ENCODE measurements at places on chromosomes 1 and 21.

DNA sequence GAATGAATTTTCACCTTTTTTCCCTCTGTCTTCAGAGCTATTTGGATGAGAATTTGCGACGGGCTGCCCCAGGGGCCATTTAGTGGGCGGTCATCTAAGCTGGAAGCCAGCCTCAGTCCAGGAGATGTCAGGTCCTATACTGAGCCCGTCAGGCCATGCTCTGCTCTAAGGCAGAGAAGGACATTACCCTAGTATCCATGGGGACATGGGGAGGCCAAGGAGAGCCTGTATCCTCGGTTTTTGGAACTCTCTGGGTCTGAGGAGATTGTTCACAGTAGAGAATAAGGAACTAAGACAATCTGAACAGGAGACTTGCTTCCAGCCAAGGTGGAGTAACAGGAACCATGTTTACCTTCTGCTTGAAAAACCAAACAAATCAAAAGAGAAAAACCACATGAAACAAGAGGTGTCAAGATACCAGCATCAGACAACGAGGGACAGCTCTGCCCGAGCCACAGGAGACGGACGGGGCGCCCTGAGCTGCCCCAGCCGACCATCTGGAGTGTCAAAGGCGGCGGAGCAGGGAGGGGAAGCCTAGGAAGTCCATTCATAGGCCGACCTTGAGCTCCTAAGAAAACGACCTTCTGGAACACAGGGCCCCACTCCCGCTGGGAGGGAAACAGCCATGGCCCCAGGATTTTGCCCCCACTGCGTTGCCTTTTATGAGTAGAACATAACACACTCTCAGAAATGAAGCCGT is 20.0 kb upstream of the ADARB1 start:
- peak; percentile 4 for DNase-seq

DNA sequence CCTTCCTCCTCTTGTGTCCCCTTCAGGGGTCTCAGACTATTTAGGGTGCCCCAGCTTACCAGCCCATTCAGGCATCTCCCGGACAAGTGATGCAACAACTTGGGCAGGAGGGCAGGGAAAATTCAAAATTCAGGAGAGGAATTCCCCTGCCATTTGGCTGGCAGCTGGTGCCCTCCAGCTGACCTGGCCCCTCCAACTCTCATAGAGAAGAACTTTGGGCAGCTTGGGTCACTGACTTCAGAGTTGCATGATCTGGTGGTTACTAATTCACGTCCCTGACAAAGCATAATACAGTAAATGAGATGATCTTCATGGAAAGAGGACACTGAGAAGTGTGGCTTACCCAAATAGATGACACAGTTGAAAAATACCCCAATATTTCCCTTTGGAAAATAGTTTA is at the start of gene FCAMR:
TSS of gene FCAMR (minus strand) at position 15 of the 400 bp plus-strand sequence. CDS start 335 bp downstream, outside the sequence.
- DNase-seq: no peak

- no peak for DNase-seq
Measured at GRCh38 chr1:50970931-50971582, 1.0 kb downstream of the CDKN2C start.

GRCh38 chr1:166573199-166573598 is 266.1 kb upstream of the POGK start:
- no peak for DNase-seq

DNA sequence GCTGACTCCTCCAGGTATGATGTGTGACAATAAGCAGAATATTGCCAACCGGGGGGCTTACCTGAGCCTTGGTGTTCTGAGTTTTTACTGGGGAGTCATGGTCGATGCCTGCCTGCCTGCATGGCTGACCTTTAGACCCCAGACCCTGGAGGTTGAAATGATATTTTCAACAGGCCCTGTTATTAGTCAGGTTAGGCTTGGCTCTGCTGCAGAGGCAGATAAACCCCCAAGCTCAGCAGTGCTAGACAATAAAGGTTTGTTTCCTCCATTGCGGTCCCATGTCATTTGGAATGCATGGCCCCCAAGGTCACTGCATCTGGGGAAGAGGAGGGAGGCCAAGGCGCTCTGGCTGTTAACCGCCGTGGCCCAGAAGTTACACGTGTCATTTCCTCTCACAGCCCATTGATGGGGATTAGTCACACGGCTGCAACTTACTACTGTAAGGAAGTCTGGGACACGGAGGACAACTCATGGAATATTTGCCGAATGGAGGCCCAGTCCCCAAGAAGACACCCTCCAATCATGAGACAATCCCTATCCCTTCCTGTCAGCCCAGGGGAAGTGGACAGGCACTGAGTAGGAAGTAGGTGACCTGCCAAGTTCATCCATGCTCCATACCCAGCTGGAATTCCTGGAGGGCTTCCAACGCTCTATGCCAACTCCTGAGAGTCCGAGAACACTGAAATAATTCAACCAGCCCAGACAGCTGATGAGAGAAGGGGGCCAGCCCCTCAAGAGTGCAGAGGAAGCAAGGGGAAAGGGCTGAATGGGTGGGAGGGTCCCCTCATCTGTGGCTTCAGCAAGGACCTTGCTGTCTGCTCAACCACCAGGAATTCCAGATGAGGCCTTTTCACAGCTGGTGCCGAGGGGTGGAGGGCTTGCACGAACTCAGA is 97.3 kb downstream of the TAS1R2 start:
- DNase-seq: no peak

GRCh38 chr1:153443486-153443885 is 17.0 kb downstream of the S100A7 start:
- DNase-seq: no peak

- no peak for DNase-seq
Measured at GRCh38 chr1:213277036-213277435, 226.0 kb downstream of the RPS6KC1 start.

DNA sequence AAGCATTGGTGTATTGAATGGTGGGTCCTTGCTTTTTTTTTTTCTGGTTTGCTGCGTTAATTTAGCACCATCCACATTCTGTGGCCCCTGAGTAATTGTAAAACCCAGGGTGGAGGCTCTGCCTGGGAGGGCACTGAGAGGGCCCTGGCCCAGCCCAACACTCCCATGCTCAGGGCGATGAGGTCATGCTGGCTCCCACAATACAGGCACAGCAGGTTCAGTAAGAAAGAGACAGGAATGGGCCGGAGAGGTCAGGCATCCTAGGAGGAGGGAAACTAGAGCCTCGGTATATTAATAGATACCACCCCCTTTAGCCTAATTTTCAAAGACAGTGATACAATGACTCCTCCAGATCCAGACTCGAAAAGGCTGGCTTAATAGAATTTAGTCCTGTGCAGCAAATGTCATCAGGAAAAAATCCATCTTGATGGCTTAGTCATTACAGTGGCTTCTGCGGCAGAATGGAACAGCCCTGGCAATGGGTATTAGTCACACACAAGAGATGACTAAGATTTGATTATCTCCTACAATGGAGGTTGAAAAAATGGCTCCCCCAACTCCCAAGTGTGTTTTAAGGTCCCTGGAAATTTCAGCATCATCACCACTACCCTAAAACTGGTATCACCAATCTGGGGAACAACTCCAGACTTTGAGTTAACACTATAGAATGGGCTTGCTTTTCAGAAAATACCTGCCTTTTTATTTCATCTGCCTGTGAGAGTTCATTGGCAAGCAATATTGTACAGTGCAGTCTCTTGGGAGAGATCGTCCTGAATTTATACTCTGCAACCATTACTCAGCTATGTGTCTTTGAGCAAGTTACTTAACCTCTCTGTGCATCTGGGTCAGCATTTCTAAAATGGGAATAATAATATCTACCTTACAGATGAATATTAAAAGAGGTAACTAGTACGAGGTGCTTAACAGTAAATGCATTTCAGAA is 43.9 kb upstream of the LYST start:
- peak; percentile 77 for DNase-seq

DNA sequence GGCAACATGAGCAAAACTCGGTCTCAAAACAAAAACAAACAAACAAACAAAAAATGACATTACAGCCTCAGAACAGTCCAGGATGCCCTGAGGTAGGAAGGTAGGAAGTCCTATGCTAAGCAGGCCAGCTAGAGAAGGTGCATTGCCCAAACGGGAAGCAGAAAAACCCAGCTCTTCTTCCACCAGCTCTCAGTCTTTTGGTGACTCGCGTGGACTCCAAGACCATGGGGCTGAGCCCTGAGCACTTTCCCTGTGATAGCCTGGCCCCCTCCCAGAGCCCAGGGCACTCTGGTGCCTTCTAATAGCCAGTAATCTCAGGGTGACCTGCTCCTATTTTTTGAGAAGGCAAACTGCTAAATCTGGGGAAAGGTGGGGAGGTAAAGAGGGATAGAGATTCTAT is 16.1 kb downstream of the PHLDA3 start:
- DNase-seq: no peak

DNA sequence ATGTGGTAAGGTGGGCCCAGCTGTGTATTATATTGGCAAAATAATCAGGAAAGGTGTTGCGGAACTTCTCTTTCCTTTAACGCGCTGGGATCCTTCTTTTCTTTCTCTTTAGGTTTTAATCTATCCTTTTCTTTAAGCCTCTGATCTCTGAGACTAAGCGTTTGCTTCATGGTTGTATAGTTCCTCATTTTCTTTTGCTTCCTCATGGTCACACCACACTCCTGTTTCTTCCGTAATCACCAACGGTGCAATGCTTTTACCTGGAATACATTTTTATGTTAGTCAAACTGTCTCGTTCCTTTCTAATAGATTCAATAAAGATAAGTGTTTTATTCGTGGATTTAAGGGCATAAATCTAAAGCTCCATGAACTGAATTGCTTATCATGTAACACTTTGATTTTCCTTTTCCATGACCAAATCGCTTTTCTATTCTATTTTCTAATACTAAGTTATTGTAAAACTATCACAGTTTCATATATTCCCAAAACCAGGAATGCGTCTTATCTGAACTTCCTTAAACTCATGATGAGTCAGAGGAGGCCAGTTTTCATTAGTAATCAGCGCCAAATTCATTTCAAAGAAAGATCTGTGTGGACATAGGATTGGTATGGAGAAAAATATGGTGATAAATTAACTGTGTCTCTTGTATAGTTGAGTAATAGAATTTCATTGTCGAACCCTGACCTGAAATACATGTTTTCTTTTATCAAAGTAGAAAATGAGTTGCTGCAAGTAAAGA is 12.2 kb downstream of the SDCCAG8 start:
- no peak for DNase-seq

DNA sequence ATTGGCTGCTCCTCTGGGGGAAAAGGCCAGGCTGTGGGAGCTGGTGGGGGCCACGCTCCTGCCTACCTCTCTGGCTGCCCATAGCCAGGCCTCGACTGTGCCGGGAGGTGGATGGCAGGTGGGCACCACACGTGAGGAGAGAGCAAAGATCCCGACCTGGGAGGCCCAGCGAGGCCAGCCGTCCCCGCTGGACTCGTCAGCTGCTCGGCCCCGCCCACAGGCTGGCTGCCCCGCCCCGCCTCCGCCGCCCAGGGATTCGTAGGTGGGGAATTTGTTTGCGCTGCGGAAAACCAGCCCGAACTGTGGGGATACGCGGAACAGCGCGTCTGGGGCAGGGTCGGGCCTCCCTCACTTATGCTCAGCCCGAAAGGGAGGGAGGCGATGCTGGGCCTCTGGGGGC is 31.7 kb downstream of the TP73 start:
- no peak for DNase-seq

DNA sequence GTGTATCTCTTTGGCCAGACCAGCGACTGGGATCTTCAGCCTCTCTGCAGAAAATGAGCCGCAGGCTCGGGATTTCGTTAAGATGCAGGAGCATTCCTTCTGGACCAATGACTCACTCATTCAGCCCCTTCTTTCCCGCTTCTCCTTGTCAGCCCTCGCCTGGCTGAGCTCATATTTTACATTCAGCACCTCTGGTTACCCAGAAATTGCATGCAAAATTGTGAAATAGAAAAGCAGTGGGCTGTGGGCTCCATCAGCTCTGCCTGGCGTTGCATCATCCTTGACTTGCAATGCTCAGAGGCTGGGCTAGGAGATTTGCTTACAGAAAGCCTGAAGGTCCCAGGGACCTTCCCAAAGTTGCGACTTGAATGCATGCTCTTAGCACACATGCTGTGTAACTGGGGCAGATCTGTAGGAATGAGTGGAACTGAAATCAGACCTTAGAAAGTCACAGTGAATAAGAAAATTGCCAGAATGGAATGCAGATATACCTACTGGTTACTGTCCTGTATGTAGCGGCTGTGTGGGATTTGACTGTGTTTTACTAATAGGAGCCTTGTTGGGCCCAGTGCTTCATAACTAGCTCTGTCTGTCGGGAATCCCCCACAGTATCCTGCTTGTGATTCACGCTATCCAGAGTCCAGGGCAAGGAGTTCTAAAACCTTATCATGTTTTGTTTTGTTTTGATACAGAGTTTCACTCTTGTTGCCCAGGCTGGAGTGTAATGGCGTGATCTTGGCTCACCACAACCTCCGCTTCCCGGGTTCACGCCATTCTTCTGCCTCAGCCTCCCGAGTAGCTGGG is 444.8 kb downstream of the KIF26B start:
- DNase-seq: no peak

GRCh38 chr1:69688193-69688592 is 120.5 kb downstream of the LRRC7 start:
- no peak for DNase-seq

GRCh38 chr1:204041803-204042505 is 31.0 kb upstream of the SOX13 start:
- DNase-seq: no peak

DNA sequence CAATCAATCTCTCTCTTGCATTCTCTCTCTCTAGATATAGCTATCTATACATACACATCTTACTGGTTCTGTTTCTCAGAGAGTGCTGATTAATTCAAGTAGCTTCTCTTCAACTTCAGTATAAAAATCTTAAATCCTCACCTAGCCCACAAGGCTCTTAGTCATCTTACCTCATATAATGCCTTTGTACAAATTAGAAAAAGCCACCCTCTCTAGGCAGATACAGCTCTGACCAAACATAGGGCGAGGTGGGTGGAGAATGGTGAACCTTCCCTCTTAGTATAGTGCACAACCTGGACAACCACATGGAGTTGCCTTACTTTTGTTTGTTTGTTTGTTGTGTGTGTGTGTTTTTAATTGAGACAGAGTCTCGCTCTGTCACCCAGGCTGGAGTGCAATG is 5.1 kb upstream of the INAVA start:
- DNase-seq: no peak

GRCh38 chr1:53016705-53017104 is 45.3 kb upstream of the PODN start:
- no peak for DNase-seq

DNA sequence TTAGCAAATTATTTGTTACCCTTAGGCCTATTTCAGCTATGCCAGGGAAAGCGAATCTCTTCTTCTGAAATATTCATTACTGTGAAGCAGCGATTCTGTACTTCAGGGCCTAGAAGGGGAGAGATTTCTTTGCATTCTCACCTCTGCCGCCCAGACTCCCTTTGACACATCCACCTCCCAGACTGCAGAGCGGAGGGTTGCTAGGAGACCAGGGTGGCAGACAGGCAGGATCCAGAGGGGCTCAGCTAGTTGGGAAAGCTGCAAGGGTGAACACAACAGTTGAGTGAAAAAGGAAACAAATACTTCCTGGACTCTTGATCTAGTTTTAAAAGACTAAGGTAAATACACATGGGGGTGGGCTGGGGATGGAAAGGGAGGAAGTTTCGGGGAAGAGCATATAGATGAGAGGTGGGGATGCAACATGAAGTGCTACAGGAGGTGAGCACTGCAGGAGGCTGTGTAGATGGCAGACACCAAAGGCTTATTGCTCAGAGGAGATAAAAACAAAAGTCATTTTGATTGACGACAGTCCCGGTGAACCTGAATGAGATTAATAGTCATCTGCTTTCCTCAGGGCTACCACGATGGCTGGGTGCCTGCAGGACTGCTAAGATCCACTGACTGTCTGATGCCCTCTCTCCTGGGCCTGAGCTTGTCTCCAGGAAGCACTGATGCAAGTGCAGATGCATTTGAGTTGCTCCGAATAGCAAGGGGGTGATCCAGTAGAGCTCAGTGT is 26.4 kb upstream of the RAB3GAP2 start:
- no peak for DNase-seq

All from upper lobe of left lung (tissue), 6 donors.